ENCODE measurements at places on chromosomes 5 and 9.
A peak's percentile ranks its signal among the peaks of the same experiment; 100 is the strongest.

DNA sequence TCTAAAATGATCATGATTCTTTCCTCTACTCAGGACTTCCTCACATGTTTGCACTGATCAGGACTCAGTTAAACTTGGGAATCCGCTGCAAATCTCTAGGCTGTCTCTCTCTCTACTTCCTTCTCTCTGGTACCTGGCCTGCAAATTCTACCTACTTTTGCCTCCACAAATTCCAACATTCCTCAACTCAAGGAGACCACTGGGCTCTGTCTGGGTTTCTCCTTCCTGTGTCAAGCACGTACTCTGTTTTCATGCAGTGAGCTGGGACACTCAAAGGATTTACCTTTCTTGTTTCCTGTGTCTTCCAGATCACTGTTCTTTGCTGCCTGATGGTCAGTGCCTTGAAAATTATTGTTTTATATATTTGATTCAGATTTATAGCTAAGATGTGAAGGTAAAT is 45.9 kb upstream of the ANKRD31 start:
- DNase-seq: no peak

- no peak for DNase-seq
Measured at GRCh38 chr5:28602429-28602828, 1564.0 kb upstream of the CDH9 start.

- DNase-seq: no peak
Measured at GRCh38 chr9:100092066-100092465, 6.7 kb downstream of the ERP44 start.

DNA sequence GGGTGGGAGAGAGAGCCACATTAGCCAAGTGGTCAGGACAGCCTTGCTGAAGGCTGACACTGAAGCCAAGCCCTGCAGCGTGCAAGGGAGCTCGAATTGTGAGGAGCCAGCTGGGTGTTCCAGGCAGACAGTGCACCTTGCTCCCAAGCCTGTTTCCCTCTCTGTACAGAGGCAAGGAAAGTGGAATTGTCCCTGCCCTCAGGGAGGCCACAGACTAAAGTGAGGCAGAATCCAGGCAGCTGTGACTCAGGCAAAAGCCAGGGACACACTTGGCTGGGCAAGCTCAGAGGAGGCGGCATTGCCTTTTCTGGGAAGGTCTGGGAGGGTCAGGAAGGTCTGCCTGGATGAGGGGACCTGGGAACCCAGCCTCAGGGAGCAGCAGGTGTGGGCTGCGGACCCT is 50.2 kb upstream of the LMX1B start:
- DNase-seq: no peak

- DNase-seq: no peak
Measured at GRCh38 chr5:122300374-122300773, 11.7 kb upstream of the SNCAIP start.

DNA sequence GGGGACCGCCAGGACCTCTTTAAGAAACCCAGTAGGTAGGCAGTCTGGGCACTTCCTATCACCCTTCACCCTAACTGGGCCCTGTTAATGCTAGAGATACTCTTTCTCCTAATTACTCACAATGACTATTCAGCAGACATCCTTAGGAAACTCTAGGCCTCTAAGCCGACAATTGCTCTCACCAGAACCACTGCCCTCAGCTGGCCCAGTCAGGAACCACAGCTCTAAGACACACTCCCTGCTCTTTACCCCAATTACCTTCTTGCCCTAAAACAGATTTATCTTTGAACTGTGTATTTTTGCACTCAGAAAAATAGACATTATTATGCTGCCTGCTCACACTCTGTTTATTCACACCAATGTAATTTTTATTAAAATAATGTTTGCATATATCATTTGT is 432.6 kb upstream of the SLC30A5 start:
- no peak for DNase-seq

DNA sequence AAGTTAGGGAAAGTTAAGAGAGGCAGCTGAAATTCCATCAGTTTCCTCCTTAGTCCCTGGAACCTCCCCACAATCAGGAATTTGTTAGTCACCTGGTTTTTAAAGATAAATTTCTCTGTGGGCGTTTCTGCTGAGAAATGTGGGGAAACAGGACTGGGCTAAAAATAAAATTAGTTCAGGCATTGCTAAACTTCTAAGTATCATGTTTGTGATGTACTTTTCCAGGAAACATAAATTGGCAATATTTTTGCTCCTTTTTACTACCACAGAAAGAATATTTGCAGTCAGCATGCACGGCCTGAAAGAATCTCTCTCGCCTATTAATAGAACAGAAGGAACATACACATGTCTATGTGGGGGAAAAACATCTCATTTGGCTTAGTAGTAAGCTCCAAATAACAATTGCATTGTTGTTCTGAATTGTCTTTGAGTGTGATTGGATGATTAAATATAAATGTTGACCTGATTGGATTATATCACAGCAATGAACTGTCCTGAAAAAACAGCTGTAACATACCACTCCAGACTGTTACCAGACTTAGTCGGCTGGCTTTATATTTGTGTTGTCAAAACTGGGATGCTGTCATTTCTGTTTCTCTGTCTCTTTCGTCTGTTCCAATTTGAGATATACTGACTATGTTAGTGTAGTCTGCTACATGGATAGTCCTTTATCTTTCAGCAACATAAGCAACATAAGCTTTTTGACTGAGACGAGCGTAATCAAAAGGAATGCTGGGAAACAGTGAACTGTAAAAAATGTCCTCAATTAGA is 12.9 kb downstream of the TJP2 start:
- DNase-seq: no peak

DNA sequence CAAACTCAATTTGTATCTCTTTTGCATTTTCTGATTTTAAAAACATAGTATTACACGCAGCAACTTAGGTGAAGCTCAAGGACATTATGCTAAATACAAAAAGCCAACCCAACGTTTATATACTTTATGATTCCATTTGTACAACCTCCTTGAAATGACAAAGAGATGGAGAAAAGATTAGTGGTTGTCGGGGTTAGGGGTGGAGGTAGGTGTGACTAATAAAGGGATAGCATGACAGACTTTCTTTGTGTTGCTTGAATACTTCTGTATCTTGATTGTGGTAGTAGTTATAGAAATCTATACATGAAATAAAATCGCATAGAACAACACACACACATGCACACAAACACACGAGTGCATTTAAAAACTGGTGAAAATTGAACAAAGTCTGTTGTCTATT is 42.5 kb upstream of the EFNA5 start:
- DNase-seq: no peak

GRCh38 chr9:133181561-133181960 is 17.8 kb upstream of the GBGT1 start:
- no peak for DNase-seq

GRCh38 chr9:124209774-124210173 is 48.0 kb upstream of the NEK6 start:
- no peak for DNase-seq

- no peak for DNase-seq
Measured at GRCh38 chr9:132214027-132214622, 52.3 kb downstream of the NTNG2 start.

GRCh38 chr5:138978581-138978980 is 103.4 kb upstream of the LRRTM2 start:
- DNase-seq: no peak

GRCh38 chr5:170278611-170279458 is 18.7 kb downstream of the LCP2 start:
- peak; percentile 91 for DNase-seq

DNA sequence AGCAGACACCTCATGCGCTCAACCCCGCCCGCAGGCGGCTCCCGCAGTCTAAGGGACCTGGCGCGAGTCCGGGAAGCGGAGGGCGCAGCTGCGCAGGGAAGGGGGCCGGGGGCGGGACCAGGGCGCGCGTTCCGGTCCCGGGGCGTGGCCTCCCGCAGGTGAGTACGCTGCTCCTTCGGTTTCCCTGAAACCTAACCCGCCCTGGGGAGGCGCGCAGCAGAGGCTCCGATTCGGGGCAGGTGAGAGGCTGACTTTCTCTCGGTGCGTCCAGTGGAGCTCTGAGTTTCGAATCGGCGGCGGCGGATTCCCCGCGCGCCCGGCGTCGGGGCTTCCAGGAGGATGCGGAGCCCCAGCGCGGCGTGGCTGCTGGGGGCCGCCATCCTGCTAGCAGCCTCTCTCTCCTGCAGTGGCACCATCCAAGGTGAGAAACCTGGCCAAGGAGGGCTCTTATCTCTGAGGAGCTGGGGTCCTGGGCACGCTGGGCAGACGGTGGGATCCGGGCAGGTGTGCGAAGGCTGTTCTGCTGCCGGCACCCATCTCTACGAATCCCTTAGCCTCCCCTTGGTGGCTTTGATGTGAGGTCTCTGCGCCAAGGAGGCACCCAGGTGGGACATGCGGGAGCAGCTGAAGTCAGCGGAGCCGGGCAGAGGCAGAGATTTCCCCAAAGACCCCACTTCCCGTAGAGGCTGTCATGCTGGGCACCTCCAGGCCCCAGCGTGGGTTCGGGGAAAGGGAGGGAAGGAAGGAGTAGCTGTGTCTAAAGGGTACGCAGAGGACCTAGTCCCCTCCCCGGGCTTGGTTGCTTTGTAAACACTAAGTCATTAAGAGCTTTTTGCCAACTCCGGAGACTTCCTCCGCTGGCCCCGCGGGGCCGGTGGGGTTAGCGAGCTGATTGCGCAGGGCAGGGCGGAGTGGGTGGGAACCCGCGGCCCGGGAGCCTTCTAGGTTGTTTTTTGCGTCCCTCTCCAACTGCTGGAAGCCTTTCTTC is at the start of gene F2RL1:
Gene F2RL1 (plus strand): TSS at position 187 of the 988 bp plus-strand sequence. CDS start 153 bp downstream, at position 340.
- peak; percentile 57 for DNase-seq

DNA sequence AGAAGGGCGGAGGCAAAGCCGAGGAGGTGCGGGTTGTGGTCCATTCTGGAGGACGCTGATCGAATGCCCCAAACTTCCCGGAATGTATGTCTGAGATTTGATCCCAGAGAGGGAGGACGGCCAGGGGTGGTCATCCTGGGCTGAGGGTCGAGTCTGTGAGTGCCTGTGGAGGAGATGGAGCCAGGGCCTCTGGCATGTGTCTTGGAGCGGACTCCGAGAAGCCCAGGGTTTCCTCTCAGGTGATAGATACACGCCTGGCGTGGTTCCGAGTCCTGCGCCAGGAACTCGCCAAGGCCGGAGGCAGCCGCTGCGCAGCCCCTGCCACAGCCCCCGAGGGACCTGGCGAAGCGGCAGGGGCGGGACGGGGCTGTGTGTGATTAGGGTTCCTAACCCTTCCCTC is 363 bp downstream of the ZNF454 start:
- no peak for DNase-seq

DNA sequence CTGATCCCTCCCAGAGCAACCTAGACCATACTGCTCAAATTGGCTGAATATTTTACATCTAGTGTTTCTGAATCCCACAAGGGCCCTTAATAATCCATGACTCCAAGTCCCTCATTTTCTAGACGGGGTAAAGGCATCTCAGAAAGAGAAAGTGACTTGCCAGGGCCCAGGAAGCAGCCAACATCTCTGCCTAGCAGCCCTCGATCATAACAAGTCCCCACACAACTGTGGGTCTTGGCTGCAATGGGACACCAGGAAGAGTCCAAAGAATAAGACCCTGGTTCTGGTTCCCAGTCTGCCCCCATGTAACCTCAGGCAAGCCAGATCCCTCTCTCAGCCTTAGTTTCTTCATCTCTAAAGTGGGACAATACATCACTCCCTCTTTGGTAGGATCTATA is 6.3 kb downstream of the ANXA6 start:
- DNase-seq: peak; percentile 31

GRCh38 chr9:115985657-115986056 is 167.9 kb upstream of the PAPPA start:
- no peak for DNase-seq

DNA sequence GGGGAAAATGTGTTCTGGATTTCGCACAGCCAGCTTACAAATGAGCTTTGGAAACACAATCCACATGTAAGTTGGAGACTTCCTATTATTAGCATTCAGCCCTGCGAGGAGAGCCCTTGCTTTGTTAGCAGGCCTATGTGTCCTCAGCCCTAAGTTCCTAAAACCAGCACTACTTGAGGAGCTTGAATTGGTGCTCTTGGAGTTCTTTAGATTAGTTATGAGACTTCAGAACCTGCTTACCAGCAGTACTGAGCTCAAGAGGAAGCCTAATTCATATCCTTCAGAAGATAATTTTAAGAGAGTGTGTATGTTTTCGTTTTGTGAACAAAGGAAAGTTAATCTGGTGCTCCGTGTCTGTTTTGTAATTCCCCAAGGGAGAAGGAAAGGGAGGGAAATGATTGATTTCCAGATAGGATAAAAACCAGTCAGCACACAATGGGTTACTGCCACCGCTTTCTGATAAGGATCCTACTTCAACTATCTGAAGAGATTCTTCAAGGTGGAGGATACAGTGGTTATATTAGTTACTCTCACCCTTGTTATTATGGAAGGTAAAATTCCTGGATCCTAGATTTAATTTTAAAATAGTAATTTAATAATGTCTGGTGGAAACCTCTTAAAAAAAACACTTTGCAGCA is 35.2 kb downstream of the PIK3R1 start:
- no peak for DNase-seq

GRCh38 chr9:316382-316965 is 101.8 kb downstream of the DOCK8 start:
- DNase-seq: no peak

GRCh38 chr5:21680641-21681040 is 1172.5 kb downstream of the CDH12 start:
- no peak for DNase-seq

GRCh38 chr9:91156451-91157234 is 205.1 kb downstream of the AUH start:
- no peak for DNase-seq

DNA sequence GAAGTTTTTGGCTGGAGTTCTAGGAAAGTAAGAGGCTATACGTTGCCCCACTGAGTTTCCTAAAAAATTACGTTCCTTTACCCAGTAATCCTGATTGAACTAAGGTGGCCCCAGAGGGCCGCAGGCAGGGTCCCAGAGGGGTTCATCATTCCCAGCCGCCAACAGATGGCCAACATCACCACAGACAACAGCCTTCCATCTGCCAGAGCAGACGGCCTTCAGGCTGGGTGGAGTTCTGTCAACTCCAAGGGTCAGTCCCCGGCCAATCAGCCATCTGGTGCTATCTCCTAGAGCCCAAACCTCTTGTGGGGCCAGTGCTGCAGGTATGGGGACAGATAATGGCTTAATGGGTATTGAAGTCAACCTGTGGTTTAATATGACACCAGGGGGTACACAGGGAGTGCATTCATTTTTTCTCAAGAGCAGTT is 30.4 kb downstream of the TBC1D2 start:
- no peak for DNase-seq

DNA sequence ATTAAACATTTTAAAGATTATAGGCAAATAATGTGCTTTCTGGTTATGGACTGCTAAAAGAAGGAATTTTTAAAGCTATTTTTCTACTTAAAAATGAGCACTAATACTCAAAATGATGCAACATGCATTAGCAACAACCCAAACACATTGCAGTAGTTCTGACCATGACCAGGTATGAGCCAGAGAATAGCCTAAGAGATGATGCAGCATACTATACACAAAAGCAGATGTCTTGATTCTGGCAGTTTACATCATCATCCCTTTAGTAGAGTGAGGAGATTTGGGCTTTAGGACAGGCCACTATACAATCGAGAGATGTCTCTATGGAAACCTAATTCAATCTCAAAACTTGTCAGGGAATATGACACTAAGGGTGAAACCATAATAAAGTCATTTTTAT is 307.1 kb downstream of the PRR16 start:
- DNase-seq: no peak

- DNase-seq: no peak
Measured at GRCh38 chr5:161548487-161549094, 2.1 kb upstream of the GABRB2 start.

- DNase-seq: peak; percentile 12
Measured at GRCh38 chr9:6428940-6429889, 16.2 kb downstream of the UHRF2 start.

Data from CD4-positive, alpha-beta T cell treated with Interleukin-6 at 100 ng/mL for 8 hours (primary cell).